Ascending aorta (tissue), 2 donors: ENCODE measurements at places on chromosomes 5 and 9.

- DNase-seq: no peak
These were observed 46.6 kb downstream of the RAB3C start for GRCh38 chr5:58629271-58630159.

GRCh38 chr9:93013856-93014582 is 44.5 kb upstream of the SUSD3 start:
- no peak for DNase-seq

GRCh38 chr9:479304-479970 is 264.8 kb downstream of the DOCK8 start:
- no peak for DNase-seq

DNA sequence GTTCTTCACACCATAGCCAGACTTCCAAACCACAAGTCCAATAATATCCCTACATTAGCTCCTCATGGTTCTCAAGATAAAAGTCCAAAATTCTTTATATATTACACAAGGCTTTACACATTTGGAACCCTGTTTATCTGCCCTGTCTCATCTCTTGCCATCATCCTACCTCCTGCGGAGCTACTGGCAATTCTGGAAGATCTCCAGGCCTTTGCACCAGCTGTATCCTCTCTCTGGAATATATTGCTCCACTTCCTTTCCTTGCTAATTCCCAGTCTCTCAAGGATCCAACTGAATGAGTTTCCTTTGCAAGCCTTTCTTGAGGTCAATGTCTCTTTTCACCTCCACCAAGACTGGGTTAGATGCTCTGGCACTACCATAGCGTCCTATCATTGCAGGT is 41.3 kb upstream of the MIER3 start:
- no peak for DNase-seq

- DNase-seq: no peak
These were observed 16.8 kb downstream of the GLT6D1 start for GRCh38 chr9:135622415-135623020.

- no peak for DNase-seq
These were observed 20.5 kb upstream of the CSF1R start for GRCh38 chr5:150106674-150107426.
